Stimulated activated effector memory CD8-positive, alpha-beta T cell treated with anti-CD3 and anti-CD28 coated beads, Interleukin-12 subunit alpha, Interleukin-12 subunit beta, amount 100 ng/mL, for 72 hours (primary cell): ENCODE measurements at places on chromosomes 11 and 22.

GRCh38 chr11:97751405-97751804, 1269.3 kb upstream of the CNTN5 start:
- no peak for DNase-seq

DNA sequence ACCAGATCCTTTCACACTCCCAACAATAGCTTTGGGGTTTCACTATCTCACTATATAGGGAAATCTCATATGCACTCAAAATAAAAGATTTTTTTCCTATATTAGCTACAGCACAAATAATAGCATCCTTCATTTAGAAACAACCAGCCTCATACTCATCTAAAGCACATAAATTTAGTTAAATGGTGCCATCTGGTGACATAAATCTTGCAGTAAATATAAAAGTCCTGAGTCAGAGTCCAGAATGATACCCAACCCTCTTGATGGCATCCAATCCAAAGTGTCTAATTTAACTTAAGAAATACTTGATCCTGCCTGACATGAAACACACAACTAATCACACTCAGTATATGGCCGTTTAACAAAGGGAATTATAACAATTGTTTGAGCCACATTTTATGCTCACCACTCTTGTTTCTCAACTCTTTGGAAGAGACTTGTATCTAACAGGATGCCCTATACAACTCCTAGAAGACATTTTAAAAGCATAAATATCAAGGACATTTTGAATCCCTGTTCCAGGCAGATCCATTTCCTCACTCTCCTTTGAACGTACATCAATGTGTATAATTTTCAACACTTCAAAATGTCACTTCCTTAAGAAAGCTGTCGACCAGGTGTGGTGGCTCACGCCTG, 36.2 kb downstream of the DLG2 start:
- no peak for DNase-seq

GRCh38 chr11:125768336-125769046, 10.1 kb downstream of the PATE2 start:
- DNase-seq, result no peak

GRCh38 chr11:70297341-70297740, 26.9 kb downstream of the PPFIA1 start:
- DNase-seq, result no peak

- no peak for DNase-seq
These were observed 32.1 kb upstream of the PRODH start for GRCh38 chr22:18968011-18968749.

GRCh38 chr11:13189561-13190426, 87.8 kb upstream of the BMAL1 start:
- DNase-seq, result no peak

DNA sequence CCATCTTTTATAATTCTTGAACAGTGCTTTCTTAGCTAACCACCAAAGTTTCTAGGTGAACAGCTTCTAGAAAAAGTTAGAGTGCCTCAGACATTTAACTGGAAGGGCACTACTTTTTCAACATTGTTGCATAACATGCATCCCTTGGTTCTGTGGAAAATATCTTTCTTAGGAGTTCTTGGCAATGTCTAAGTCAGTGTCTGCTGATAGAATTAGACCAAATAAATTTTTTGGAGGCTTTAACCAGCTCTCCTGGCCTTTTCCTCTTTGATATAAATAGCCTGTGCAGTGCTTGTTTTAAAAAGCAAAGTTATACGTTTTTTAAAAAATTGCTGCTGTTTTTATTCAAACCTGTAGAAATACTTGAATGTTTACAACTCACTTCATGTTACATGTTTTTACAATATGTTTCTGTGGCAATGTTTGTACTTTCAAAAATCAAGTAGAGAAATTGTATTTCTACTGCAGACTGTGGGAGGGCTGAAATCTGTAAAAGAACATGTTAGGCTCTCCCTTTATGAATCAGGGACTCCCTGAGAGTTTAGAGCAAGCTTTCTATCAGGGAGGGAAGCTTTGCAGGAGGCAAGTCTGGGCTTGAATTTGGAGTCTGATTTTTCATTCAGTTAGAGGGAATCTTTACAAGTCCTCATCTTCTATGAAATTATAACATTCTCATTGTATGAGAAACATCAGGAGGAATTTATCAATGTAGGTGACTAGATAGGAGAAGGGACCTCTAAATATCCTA, 16.3 kb upstream of the PANX1 start:
- no peak for DNase-seq

- no peak for DNase-seq
These were observed 18.5 kb downstream of the SLC22A12 start for GRCh38 chr11:64609436-64610047.

DNA sequence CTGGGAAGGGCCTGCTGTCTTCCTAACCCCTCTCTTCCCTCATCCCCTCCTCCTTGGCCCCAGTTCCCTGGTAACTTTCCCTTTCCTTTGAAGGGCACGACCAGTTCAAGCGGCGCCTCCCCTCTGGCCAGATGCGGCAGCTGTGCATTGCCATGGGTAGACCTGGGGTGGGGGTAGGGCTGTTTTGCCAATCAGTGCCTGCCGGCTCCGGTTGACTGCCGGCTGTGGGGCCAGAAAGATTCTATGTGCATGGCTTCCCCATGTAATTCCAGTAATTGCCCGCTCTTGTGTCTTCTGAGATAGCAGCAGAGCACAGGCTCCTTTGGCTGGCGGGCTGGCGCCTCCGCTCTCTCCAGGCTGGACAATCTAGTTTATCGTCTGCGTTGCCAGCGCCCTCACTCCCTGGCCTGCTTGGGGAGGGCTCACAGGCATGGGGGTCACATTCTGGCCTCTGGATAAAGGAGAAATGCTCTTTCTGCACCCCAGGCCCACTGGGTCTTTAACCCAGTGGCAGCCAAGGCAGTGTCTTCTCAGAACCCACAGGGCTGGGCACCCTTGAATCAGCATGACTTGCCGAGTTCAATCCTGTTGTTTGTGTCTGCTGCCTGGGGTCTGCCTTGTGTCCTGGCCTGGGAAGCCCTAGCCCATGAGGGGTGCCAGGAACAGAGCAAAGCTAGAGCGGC, 9.4 kb downstream of the SIDT2 start:
- no peak for DNase-seq

GRCh38 chr11:37002831-37003230, 404.8 kb upstream of the RAG2 start:
- no peak for DNase-seq

GRCh38 chr11:132496341-132496740, 1036.0 kb downstream of the OPCML start:
- DNase-seq, result no peak

DNA sequence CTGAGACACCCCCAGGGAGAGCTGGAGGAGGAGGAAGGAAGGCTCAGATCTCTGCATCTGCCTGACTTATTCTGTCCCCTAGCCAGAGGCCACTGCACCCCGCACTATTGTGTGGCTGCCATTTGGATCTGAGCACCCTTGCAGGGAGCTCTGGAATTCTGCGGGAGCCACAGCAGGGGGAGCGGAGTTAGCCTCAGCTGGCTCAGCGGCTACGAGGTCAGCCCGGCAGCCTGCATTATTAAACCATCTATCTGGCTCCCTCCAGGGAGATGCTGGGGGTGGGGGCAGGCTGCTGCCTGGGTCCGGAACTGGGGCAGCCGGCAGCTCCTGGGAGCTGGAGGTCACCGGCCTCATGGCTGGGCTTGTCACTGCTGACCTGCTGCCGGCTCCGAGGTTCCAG, 6.5 kb upstream of the ELFN2 start:
- no peak for DNase-seq

GRCh38 chr22:20025401-20026203, 4.7 kb downstream of the TANGO2 start:
- no peak for DNase-seq

DNA sequence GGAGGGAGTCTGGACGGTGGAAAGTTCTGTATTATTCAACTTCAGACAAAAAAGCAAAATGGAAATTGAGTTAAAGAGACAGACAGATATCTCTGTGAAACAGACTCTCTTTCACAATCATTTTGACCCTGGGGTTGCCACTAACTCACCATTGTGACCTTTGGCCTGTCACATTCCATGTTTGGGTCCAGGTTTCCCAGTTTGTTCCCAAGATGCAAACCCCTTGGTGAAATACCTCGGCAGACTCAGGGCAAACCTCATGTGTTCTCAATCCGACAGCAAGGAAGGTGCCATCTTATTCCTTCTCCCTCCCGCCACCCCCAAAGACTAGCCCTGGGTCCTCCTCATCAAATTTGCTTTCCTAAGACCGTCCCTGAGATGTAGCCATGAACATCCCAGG, 41.8 kb downstream of the GALNT18 start:
- no peak for DNase-seq

- DNase-seq, result no peak
These were observed 3.3 kb downstream of the TCN2 start for GRCh38 chr22:30610299-30610698.

- DNase-seq, result no peak
These were observed 60.6 kb upstream of the RDX start for GRCh38 chr11:110356762-110357671.

GRCh38 chr22:50612528-50613221, 12.1 kb downstream of the MAPK8IP2 start:
- DNase-seq, result no peak

DNA sequence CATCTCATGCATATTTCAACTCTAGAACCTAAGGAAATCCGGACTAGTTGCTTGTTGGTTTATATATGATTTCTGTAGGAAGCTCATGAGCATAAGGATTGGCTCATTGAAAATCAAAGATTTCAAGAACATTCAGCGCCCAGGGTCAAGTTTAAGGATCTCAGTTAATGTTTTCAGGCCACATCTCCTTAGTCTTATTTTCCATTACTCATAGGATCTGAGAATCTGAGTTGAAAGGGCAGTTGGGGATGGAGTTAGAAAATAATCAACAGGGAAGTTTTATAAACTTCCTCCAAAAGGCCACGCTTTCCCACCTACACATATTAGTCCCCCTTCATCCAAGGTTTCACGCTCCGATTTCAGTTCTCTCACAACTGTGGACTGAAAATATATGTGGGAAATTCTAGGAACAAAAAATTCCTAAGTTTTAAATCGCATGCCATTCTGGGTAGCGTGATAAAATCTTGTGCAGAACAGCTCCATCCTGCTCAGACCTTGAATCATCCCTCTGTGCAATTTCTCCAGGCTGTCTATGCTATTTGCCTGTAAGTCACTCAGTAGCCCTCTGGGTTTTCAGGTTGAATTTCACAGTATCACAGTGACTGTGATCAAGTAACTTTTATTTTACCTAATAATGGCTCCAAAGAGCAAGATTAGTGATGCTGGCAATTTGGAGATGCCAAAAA, 160.2 kb downstream of the KIRREL3 start:
- DNase-seq, result no peak

DNA sequence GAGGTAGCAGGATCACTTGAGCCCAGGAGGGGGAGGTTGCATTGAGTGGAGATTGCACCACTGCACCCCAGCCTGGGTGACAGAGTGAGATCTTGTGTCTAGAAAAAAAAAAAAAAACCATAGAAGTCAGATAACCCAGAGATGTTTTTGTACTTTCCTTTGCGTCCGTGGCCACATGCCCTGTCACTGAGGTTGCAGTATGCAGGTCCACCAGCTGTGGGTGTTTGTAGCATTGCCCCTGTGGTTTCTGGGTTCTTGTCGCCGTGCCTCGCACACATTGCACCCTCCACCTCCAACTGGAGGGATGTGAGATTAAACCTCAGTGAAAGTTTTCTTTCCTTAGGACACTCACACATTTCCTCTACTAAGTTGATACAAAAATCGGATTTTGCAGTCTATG, 70.3 kb downstream of the TNRC6B start:
- peak; percentile 19 for DNase-seq

GRCh38 chr11:127274328-127274676, 273.7 kb upstream of the KIRREL3 start:
- no peak for DNase-seq
